ENCODE measurements at places on chromosomes 7 and 10. TPM values are rescaled to one million over a fixed set of nuclear protein-coding genes. Genes with fewer than 3 reads are reported as not detected.

POMZP3 gene
- 7.0 TPM for total RNA-seq

PSTK gene
- total RNA-seq = 5.1 TPM

GRCh38 chr10:96967847-96968246 is 135.7 kb downstream of the LCOR start:
- no peak for DNase-seq

RNF133 gene
- 0.21 TPM for total RNA-seq

SYT15B gene
- total RNA-seq = 0.79 TPM

- no peak for DNase-seq
These were observed 210.4 kb downstream of the PAXIP1 start for GRCh38 chr7:154792436-154793055.

WEE2 gene
- total RNA-seq = not detected

COL26A1 gene
- not detected for total RNA-seq

Measured in right cardiac atrium (tissue), 5 donors.